ENCODE measurements at places on chromosomes 3 and 15. TPM values are rescaled to one million over a fixed set of nuclear protein-coding genes. Genes with fewer than 3 reads are reported as not detected.

DNA sequence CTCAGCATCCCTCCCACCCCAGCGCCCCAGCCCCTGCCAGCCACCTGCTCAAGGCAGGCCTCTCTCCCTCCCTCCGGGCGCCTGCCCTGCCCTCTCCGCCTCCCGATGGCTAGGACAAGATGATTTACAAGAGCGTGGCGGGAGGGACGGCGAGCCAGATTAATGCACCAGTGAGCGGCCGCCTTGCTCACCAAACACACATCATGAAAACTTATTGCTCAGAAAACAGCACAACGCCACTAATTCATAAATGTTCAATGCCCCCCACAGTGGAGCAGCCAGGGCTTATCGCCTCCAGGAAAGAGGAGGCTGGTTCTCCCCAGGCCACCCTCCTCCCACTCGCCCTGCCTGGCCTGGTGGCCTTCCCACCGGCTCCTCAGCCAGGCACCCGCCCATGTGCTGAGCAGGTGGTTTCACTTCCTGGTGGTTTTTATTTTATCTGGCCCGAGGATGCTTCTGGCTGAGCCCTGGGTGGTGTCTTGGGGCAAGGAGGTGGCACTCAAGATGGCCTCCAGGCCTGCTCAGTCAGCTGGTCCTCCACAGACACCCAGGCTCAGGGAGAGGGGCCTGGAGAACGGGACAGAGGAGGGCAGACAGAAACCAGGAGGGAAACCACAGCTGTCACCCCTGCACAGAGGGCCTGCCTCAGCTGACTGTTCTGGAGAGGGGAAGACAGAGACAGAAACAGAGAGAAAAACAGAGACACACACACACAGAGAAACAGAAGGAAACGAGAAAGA is 284.9 kb downstream of the UACA start:
- no peak for DNase-seq

- DNase-seq: no peak
Measured at GRCh38 chr15:76200641-76201105, 110.6 kb downstream of the ETFA start.

- DNase-seq: no peak
Measured at GRCh38 chr3:149575213-149575960, 82.4 kb downstream of the WWTR1 start.

GRCh38 chr3:139482206-139482605 is 5.9 kb upstream of the RBP2 start:
- DNase-seq: no peak

GRCh38 chr3:184582646-184583577 is 21.3 kb downstream of the EPHB3 start:
- no peak for DNase-seq

DNA sequence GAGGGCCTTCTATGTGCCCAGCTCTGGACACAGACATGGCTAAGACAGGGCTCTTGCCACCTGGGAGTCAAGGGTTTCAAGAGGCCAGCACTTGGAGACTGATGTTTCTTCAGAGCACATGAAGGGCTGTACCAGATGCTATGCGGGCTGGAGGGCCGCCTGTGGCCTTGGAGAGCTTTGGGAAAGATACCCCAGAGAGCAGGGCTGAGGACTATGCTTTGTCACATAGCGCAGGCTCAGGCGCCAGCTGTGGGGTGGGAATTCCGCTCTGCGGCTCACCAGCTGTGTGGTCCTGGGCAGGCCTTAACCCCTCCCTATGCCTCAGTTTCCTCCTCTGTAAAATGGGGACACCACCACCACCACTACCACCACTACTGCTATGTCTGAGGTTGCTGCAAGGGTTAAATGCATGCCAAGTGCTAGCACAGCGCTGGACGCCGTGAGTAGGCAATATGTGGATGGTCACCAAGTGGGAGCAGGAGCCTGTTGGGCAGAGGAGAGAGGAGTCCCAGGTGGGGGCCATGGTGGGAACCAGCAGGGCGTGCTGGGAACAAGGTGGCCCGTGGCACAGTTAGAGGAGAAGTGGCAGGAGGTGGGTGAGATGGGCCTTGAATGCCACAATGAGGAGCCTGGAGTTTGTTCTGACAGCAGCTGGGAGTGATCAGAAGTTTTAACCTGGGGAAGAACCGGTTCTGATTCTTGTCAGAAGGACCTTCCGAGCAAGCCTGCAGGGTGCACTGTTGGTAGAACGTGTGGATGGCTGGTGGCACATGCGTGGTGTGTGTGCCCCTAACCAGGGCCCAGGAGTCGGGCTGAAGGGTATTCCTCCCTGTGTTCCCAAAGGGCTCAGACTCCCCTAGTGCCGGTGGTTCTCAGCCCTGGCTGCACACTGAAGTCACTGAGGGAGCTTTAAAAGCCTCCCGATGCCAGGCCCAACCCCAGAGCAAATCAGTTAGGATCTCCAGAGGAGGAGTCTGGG is 41.7 kb downstream of the FEM1B start:
- DNase-seq: no peak

DNA sequence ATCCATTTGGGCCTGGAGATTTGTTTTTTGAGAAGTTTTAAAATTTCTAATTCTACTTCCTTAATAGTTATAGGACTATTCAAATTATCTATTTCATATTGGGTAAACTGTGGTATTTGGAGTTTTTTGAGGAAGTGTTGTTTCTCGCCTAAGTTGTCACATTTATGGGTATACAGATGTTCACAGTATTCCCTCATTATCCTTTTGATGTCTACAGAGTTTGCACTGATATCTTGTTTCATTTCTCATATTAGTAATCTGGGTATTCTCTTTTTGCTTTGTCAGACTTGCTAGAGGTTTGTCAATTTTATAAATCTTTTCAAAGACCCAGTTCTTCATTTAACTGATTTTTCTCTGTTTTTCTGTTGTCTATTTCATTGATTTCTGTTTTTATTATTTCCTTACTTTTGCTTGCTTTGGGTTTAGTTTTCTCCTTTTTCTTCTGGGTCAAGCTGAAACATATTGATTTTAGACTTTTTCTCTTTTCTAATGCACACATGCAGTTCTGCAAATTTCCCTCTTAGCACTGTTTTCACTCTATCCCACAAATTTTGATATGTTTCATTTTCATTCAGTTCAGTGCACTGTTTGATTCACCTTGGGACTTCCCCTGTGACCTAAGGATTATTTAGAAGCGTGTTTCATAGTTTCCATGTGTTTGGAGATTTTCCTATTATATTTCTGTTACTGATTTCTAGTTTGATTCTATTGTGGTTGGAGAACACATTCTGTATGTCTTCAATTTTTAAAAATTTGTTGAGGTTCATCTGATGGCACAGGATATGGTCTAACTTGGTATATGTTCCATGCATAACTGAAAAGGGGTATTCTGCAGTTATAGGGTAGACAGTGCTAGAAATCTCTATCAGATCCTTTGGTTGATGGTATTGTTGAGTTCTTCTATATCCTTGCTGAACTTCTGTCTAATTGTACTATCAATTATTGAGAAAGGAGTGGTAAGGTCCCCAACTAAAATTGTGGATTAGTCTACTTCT is 79.6 kb downstream of the SUMF1 start:
- no peak for DNase-seq

GRCh38 chr15:75202251-75203016 is 752 bp downstream of the C15orf39 start:
- DNase-seq: peak; percentile 56

- peak; percentile 57 for DNase-seq
Measured at GRCh38 chr3:141076797-141077571, 25.8 kb downstream of the SPSB4 start.

- no peak for DNase-seq
Measured at GRCh38 chr3:101898752-101899169, 49.4 kb downstream of the NFKBIZ start.

DNA sequence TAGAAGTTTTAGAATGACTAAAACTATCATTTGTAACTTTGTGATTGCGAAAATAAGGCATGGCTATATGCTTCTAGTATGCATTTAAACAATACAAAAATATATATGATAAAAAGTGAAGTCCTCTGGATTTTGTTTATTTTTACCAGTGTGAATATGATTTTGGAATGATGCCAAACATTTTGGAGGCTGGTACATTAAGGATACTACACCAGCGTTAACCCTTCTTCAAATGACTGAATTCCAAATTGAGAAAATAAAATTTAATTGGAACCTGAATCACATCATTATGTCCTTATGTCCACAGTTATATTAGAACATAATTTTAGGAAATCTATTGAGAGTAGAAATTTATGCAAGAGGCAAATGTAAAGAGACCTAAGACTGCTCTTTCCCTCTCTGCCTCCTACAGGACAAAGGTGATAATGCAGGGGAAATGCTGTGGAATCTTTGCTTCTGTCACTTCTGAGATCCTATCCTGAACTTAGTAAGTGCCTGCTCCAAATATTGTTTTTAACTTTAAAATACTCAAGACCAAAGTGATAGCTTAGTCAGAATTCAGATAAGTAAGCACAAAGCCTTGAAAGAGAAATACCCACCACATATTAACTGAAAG is 121.1 kb upstream of the NANOGP8 start:
- DNase-seq: no peak

GRCh38 chr3:50171540-50172301 is 16.6 kb downstream of the SEMA3F start:
- no peak for DNase-seq

GRCh38 chr3:30199855-30200254 is 406.5 kb upstream of the TGFBR2 start:
- DNase-seq: no peak

GRCh38 chr3:24164967-24165602 is 220.0 kb downstream of the NR1D2 start:
- DNase-seq: no peak

DNA sequence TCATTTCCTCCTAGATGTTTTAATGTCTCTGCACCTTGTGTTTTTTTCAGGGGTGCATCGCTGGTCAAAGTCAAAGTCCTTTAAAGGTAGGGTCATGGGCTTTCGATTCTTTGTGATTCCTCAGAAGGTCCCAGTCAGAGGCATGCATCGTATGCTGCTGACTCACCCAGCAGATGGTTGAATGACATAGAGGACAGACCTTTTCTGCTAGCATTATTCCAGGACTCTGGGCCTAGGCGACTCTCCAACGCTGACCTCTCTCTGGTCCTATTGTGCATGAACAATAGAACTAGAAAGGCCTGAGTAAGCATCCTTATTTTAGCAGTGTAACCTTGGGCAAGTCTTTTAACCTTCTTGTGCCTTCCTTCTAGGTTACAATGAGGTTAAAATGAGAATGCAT is 75.9 kb downstream of the DGKG start:
- no peak for DNase-seq

- DNase-seq: no peak
Measured at GRCh38 chr3:179772297-179772696, 119.5 kb downstream of the USP13 start.

DNA sequence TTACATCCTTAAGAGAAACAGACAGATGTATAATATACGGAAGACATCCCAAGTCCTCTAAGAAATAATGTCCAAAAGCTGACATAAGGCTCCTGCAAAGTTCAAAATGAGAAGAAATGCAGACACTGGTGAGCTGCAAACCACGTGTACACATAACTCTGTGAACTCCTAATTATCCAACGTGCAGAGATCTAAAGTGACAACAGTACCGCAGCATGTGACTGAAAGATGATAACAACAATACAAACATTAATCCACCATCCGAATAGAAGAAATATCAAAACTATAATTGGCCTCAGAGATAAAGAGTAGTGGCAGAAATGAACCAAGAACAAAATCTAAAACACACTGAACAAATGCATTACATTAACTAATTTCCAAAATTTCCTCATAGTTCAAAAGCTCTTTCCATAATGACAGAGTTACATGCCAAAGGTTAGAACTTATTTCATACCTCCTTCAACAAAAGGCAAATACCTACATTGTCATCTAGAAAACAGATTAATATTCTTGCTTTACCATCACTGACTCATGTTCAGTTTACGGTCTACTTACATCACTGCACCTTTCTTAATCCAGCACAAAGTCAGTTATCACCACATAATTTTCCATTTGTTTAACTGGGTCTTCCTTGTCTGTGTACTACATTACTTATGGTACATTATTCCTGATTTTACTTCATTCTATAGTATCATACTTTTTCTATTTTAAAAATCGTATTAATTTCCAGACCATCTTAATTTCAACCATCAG is 2.2 kb downstream of the PDCD10 start:
- no peak for DNase-seq

Gene RETNLB
- total RNA-seq: not detected

Gene PPM1L
- total RNA-seq: 41.0 TPM

Gene FOXL2NB
- total RNA-seq: not detected

Gene SEMA7A
- total RNA-seq: 31.8 TPM

Gene LXN
- total RNA-seq: 3.3 TPM

Gene NANOGP8
- 2.3 TPM for total RNA-seq

Gene MINDY2
- 41.8 TPM for total RNA-seq

Gene ZMYND10
- 0.30 TPM for total RNA-seq

Gene IGSF11
- total RNA-seq: 40.8 TPM

Gene ANKRD63
- not detected for total RNA-seq

Gene ZNF660
- total RNA-seq: 3.7 TPM

Gene SPATA12
- total RNA-seq: not detected

Measured in tibial nerve (tissue), 4 donors.